ENCODE measurements at places on chromosomes 12 and 14. TPM values are rescaled to one million over a fixed set of nuclear protein-coding genes. Genes with fewer than 3 reads are reported as not detected.

The POU6F1 gene
- total RNA-seq = 14.5 TPM

The FAM234B gene
- total RNA-seq = 52.7 TPM

The BHLHE41 gene
- 1.1 TPM for total RNA-seq

The PTPRR gene
- total RNA-seq = 19.5 TPM

The DAZAP2 gene
- total RNA-seq = 66.8 TPM

The PTPRQ gene
- total RNA-seq = 1.9 TPM

The ZBTB25 gene
- total RNA-seq = 17.2 TPM

The SRRM4 gene
- total RNA-seq = 6.4 TPM

The CPM gene
- 1.7 TPM for total RNA-seq

The ADAMTS20 gene
- total RNA-seq = 0.47 TPM

The HNF1A gene
- not detected for total RNA-seq

The PEX5 gene
- 71.1 TPM for total RNA-seq

The GSC gene
- total RNA-seq = not detected

The DNAJC22 gene
- 0.78 TPM for total RNA-seq

The SERPINA6 gene
- total RNA-seq = not detected

The RD3L gene
- total RNA-seq = not detected

The RNU7-1 gene
- total RNA-seq = not detected

The DAO gene
- total RNA-seq = not detected

The ACYP1 gene
- total RNA-seq = 16.2 TPM

The KRT7 gene
- not detected for total RNA-seq

The KLC1 gene
- total RNA-seq = 355 TPM

The CD69 gene
- total RNA-seq = 0.62 TPM

The BCAT1 gene
- 45.2 TPM for total RNA-seq

The LRRC43 gene
- 1.2 TPM for total RNA-seq

The KSR2 gene
- 0.78 TPM for total RNA-seq

The SMIM41 gene
- not detected for total RNA-seq

The TPH2 gene
- total RNA-seq = not detected

The ULK1 gene
- 7.8 TPM for total RNA-seq

The SERPINA10 gene
- not detected for total RNA-seq

The MAP3K9 gene
- 19.3 TPM for total RNA-seq

The PSMB11 gene
- total RNA-seq = not detected

The TAPBPL gene
- 0.78 TPM for total RNA-seq

The PPP1R1A gene
- total RNA-seq = 6.7 TPM

The TMEM260 gene
- 31.0 TPM for total RNA-seq

The RFLNA gene
- 5.9 TPM for total RNA-seq

The PTPRO gene
- 157 TPM for total RNA-seq

The LGR5 gene
- not detected for total RNA-seq

The NUAK1 gene
- total RNA-seq = 40.6 TPM

The AMDHD1 gene
- 0.31 TPM for total RNA-seq

The SAMD15 gene
- 8.1 TPM for total RNA-seq

The ANO2 gene
- 3.6 TPM for total RNA-seq

The AKAP3 gene
- 2.7 TPM for total RNA-seq

The FGF23 gene
- total RNA-seq = not detected

The ESRRB gene
- 0.31 TPM for total RNA-seq

The OASL gene
- total RNA-seq = 0.16 TPM

The CCDC196 gene
- total RNA-seq = not detected

The FAM181A gene
- 3.0 TPM for total RNA-seq

The A2M gene
- 44.5 TPM for total RNA-seq

The ACOT4 gene
- 1.7 TPM for total RNA-seq

The TTC7B gene
- 23.2 TPM for total RNA-seq

The GDF11 gene
- total RNA-seq = 6.6 TPM

The PRH2 gene
- 0.62 TPM for total RNA-seq

The SPIC gene
- total RNA-seq = 0.16 TPM

The RAPGEF3 gene
- total RNA-seq = 9.0 TPM

Measured in occipital lobe (tissue), 3 donors.